ENCODE measurements at places on chromosomes 1 and 21.

DNA sequence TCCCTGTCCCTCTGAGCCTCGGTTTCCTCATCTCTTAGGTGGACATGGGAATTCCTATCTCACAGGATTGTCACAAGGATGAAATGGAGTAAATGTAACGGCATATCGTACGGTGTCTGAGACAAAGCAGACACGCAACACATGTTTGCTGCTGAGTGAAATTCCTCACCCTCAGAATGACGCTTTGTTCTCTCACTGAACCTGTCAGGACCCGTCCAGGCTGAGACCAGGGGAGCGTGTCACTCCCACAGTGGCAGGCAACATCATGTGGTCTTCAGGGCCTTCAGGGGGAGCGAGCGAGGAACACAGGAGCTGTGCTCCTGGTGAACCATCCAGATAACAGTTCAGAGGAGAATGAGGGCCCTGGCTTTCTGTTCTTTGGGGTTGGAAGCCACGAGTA is 74.2 kb downstream of the TOMM20 start:
- DNase-seq: no peak

DNA sequence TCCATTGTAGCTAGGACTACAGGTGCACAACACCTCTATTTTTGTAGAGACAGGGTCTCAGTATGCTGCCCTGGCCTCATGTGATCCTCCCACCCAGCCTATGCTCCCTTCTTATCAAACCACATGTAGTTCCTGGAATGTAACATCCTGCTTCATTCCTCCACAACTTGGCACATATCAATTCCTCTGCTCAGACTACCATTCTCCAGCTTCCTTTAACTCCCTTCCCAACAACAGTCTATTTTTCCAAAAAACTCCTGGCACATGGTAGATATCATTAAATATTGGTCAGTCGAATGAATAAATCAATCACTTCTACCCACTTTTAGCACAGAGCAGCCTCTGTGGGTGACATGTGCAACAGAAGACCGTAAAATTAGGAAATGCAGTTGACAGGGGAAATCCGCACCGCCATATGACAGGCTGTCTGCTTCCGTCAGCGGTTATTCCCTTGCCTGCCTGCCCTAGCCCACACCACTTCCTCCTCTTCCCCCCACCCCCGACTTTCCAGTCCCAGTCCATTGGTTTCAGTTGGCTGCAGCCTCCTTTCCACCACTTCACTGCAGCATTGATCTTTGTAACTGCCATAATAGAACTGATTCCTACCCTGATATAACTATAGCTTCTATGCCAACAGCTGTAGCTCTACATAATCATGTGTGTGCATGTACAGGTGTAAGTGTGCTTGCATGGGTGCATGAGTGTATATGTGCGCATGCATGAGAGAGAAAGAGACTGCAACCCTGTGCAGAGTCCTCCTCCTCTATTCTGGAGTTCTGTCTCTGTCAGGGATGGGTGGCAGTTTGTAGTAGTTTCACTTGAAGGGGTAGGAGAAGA is 6.8 kb upstream of the AKR1A1 start:
- peak; percentile 85 for DNase-seq

- peak; percentile 16 for DNase-seq
These were observed 13.8 kb upstream of the POGZ start for GRCh38 chr1:151472856-151473731.

GRCh38 chr1:107874221-107874620 is 90.8 kb downstream of the VAV3 start:
- no peak for DNase-seq

DNA sequence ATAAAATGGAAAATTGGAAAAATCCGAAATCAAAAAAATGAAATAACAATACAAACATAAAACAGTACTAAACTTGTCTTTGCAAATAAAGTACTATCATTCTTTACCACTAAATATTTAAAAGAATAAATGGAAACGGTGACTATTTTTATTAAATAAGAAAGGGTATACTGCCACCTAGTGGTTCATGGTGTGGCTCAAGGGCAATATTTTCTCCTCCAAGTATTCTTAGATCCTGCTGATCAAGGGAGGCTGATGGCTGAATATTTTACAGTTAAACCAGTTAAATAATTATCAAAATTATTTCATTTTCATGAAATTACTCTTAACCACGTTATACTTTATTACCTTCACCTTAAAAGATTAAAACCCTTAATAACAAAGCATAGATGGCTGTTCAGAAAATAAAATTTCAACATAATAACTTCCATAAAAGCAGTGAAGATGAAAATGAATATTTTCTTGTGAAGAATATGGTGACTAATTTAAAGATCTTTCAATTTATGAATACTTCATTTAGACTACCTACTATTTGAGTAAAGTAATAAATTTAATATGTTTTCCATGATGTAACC is 1793.9 kb downstream of the NCAM2 start:
- no peak for DNase-seq

DNA sequence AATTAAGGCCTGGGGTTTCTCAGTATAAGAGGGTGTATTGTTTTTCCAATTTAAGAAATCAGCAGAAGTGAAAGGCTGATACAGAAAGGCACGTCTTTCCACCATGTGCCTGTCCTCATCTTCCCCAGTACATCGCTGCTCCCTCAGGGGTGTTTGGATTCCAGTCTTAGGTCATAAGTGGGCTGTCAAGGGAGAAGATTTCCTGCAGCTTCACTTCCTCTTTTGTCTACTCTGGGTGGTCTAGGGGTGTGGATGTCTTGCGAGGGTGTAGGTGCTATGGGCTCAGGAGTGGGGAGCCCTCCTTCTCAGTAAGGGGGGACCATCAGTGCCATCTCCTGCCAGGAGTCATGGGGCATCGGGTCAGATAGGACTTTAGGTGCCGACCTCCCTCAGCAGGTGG is 999.8 kb upstream of the NCAM2 start:
- no peak for DNase-seq

DNA sequence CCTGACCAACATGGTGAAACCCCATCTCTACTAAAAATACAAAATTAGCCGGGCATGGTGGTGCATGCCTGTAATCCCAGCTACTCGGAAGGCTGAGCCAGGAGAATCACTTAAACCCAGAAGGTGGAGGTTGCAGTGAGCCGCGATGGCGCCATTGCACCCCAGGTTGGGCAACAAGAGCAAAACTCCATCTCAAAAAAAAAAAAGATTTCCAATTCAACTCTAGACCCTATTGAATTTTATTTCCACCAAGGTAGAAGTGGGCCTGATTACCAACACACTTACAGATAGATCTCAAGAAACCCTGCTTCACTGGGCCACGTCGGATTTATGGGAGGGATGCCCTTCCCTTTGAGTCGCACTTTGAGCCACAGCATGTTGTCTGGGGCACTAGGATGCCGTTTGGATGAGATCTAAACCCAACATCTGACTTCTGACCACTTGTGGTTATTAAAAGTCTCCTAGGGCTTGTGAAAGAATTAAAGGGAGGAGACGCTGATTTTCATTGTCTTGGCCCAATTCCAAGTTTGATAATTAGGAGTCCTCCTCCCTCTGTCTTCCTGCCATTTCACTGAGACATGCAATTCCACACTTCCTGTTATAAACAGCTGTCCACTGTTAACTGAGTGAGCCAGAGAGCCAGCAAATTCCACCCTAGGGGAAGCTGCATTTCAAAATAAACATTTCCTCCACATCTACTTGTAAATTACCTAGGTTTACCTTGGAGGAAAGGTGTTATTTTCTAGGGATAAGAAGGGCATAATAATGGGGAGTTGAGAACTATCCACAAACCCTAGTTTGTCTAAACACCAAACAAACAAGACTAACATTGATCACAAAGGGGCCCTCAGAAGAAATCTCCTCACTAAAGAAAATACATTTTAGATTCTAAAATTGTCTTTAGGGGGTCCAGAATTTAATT is 5.2 kb upstream of the RERE start:
- no peak for DNase-seq

GRCh38 chr1:26739329-26739914 is 43.6 kb downstream of the ARID1A start:
- peak; percentile 29 for DNase-seq

DNA sequence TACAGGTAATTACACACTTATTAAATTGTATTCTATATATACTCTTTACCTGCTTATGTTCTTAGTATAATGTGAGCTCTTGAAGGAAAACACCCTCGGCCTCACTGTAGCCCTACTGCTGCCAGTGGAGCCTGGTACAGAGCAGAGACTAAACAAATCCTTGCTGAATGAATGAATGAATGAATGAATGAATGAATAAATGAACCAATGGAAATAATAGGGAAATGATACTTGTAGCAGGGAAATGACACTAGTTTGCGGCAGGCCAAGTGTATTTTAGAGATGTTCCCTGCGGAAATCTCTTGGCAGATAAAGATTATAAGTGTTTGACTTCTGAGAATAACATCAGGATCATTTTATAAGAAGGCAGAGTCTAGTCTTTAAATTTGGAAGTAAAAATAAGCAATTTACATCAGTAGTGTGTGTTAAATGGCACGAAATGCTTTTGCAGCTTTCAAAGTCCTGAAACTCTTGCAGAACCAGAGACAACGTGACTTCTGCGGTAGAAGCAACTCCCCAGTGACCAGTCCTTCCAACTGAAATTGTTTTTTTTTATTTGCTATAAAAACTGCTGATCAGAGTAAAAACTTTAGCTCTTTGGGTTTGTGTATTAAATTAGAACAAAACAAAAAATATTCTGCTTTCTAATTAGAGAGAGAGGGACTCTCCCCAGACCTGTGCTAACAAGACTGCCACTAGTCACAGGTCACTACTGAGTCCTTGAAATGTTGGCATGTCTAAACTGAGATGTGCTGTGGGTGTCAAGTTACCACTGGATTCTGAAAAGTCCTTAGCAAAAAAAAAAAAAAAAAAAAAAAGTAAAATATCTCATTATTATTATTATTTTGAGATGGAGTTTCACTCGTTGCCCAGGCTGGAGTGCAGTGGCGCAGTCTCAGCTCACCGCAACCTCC is 199.3 kb upstream of the MAP1LC3C start:
- no peak for DNase-seq

- no peak for DNase-seq
These were observed 151.9 kb upstream of the C8B start for GRCh38 chr1:57117753-57118152.

DNA sequence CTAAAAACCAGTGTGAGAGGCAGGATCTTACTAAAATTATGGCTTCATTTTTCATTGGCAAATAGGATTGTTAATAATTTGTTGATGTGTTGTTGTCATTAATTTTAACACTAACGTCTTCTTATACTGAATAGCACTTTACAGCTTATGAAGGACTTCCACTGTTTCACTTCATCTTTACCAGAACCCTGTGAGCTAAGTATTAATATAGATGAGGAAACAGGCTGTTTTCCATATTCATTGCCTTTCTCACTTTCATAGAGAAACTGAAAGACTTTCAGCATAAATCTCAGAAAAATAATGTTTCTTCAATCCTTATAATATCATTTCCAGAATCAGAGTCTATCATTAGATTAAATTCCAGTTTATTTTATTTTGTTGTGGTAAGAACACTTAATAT is 8.5 kb downstream of the MAP10 start:
- DNase-seq: no peak

- DNase-seq: peak; percentile 41
These were observed 433 bp upstream of the DMBX1 start for GRCh38 chr1:46489169-46489637.

- DNase-seq: no peak
These were observed 35.0 kb downstream of the PARP1 start for GRCh38 chr1:226372885-226373284.

- DNase-seq: peak; percentile 69
These were observed 32.3 kb downstream of the KIAA2013 start for GRCh38 chr1:11893907-11894251.

- no peak for DNase-seq
These were observed 27.7 kb upstream of the IL19 start for GRCh38 chr1:206742719-206743383.

- no peak for DNase-seq
These were observed 64.5 kb upstream of the LYST start for GRCh38 chr1:235931171-235931738.

- DNase-seq: no peak
These were observed 131.9 kb upstream of the NFIA start for GRCh38 chr1:60950224-60951063.

- DNase-seq: no peak
These were observed 123.8 kb upstream of the COL6A1 start for GRCh38 chr21:45857761-45858160.

GRCh38 chr1:176656257-176656995 is 193.5 kb downstream of the PAPPA2 start:
- no peak for DNase-seq

GRCh38 chr21:44005593-44005992 is 6.5 kb upstream of the TRAPPC10 start:
- no peak for DNase-seq

GRCh38 chr1:34277150-34277549 is 100.4 kb downstream of the C1orf94 start:
- no peak for DNase-seq

GRCh38 chr1:199954699-199955098 is 72.8 kb upstream of the NR5A2 start:
- DNase-seq: no peak

DNA sequence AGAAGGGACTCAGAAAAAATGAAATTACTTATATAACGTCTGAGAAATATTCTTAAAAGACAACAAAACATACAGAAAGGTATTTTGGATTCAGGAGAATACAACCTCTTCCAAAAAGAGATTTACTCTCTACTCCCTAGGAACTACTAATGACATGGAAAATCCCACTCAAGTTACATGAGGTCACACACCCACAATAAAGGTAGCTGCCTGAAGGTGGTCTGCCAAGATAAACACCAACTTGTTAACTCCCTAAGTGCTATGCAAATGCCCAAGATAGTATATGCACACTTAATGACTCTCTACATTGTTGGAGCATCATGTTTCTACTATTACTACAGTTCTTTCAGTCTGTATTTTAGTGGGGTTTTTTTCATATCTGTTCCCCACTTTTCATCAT is 26.5 kb downstream of the RERE start:
- no peak for DNase-seq

DNA sequence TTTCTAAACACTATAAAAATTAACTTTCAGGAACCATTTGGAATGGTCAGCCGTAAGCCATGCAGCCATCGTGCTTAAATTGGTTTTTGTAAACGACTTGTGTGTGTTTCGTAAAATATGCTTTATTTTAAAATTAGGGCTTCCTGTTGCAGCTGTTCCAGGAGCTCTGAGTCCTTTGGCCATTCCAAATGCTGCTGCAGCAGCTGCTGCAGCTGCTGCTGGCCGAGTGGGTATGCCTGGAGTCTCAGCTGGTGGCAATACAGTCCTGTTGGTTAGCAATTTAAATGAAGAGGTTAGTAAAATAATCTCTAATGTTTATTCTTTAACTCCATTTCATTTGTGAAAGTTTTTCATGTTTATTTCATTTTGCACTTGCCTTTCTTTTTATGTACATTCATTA is 83.1 kb downstream of the PTBP2 start:
- no peak for DNase-seq

GRCh38 chr1:54607821-54608565 is 15.3 kb downstream of the FAM151A start:
- DNase-seq: no peak

DNA sequence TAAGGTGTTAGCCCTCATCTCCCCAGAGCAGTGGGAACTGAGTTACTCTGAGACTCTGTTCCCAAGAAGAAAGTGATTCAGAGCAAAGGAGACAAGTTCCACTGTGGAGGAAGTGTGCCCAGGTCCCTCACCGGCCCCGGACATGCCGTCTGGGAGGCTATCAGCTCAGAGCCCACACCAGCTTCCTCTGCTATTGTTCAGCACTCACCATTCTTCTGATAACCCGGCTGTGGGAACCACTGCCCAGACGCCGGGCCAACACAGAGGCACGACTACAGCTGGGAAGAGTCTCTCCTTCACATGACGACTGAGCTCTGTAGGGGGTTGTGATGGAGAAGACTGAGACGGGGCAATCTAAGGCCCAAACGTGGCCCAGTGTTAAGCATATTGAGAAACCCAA is 34.2 kb upstream of the GJA5 start:
- no peak for DNase-seq

GRCh38 chr1:157099633-157100009 is at the start of gene ETV3L:
Gene ETV3L (minus strand): TSS chr1:157099808. CDS start chr1:157099523, 285 bp downstream.
- no peak for DNase-seq
